Colonic mucosa (tissue), 4 donors: ENCODE measurements at places on chromosomes 16 and 17.

DNA sequence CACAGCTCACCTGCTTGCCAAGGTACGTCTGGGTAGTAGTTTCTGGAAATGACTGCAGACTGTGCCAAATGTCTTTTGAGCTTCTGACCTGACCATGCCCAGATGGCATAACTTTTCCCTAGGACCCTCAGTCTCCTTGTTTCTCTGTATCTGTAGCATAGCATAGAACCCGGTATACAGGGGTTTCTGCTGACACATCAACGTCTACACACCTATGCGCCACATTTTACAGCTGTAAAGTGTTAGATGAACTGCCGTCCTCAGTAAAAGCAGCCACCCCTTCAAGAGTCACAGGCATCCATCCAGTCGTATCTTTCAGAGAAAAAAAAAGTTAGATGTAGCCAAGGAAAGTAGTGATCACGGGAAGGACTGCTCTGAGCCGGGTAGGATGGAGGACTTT, 17.4 kb downstream of the KCTD2 start:
- no peak for DNase-seq

- no peak for DNase-seq
These were observed 166.7 kb downstream of the IRF8 start for GRCh38 chr16:86065711-86066110.

GRCh38 chr17:77686903-77687302, 271.6 kb upstream of the TNRC6C start:
- DNase-seq, result no peak

GRCh38 chr17:48307814-48308411, 122.1 kb downstream of the SKAP1 start:
- DNase-seq, result peak; percentile 53

GRCh38 chr16:46427340-46428107, 193.7 kb downstream of the SHCBP1 start:
- no peak for DNase-seq

DNA sequence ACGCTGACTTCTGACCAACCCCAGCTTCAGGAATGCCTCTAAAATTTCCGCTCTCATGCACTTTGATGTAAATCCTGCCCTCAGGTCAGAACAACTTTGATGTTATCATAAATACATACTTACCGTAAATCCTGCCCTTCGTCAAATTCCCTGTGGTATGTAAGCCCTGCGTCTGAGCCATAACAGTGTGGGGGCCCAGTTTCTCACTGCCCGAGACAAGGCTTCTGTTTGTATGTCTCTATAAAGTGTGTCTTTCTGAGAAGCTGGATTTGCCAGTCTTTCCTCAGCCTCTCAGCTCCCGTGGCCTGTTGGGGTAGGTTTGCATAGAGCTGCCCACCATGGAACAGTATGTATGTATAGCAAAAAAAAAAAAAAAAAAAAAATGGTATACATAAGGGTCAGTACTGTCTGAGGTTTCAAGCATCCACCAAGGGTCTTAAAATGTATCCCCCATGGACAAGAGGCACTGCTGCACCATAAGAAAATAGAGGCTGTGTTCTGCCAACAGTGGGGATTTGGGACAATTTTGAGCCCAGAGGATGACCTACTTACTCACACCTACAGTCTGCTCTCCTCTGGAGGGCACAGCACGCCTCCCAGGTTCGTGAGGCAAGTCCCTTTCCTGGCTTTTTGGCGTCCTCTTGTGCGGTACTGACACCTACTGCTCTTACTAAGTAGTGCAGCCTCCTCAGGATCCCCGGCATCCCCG, 17.5 kb downstream of the PRMT7 start:
- DNase-seq, result peak; percentile 82

DNA sequence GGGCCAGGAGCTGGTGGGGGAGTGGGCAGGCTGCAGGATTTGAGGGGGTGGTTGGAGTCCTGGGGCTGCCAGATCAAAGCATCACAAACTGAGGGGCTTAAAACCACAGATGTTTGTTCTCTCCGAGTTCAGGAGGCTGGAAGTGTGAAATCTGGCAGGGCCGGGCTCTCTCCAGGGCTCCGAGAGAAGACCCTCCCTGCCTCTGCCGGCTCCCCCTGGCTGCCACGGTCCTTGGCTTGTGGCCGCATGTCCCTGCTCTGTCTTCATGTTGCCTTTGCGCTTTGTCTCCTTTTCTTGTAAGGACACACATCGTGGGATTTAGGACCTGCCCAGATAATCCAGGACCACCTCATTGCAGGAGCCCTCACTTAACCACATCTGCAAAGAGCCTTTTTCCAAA, 139.8 kb upstream of the GSE1 start:
- DNase-seq, result no peak
